Cortex of kidney (tissue), 1 donor: ENCODE measurements at places on chromosomes 2 and 18.

DNA sequence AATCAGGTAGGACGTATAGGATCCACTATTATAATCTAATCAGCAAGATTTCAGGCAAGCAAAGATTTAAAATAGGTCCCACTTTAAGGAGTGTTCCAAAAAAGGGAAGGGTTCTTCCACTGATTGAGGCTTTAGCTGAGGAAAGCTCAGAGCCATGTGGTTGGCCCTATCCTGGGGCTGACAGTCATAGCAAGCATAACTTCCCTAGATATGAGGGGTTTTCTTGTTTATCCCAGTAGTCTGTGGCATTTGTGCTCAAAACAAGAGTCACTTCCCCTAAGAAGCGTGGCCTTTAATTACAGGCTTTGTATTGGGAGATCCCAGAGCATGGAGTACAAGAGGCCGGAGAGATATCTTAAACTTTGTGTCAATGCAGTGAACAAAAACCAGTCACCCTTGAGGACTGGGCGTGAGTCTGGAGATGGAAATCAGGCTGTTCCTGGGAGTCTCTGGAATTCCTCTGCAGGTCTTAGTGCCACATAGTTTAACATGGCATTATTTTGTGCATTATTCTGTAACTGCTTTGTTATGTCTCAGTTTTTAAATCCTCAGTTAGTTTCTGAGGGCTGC, 136.9 kb upstream of the FBXO11 start:
- no peak for DNase-seq

DNA sequence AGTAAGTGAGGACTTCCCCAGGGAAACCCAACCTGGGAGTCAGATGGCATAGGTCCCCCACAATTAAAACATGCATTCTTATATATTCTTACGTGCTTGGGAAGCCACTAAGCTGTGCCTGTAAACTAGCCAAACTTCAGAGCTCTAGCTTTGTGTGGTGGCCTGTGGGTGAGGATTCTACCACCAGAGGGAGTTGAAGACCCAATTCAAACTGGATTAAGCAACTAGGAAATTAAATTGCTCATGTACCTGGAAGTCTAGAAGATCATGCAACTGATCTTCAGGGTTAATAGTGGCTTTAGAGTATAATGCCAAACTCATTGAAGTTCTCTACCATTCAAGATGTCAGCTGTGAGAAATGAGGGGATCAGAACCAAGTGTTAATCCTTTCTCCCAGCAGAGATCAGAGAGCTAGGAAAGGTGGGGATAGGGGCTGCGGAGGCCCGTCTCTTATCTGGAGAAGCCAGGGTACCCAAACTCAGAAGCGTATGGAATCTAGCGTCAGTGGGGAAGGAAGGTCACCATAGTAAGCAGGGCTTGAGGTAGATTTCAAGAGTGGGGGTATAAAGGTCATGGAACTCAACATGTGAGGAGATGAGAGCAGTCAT, 53.2 kb upstream of the CCDC85A start:
- no peak for DNase-seq

GRCh38 chr2:69012310-69013141, 453 bp upstream of the ANTXR1 start:
- DNase-seq: no peak

DNA sequence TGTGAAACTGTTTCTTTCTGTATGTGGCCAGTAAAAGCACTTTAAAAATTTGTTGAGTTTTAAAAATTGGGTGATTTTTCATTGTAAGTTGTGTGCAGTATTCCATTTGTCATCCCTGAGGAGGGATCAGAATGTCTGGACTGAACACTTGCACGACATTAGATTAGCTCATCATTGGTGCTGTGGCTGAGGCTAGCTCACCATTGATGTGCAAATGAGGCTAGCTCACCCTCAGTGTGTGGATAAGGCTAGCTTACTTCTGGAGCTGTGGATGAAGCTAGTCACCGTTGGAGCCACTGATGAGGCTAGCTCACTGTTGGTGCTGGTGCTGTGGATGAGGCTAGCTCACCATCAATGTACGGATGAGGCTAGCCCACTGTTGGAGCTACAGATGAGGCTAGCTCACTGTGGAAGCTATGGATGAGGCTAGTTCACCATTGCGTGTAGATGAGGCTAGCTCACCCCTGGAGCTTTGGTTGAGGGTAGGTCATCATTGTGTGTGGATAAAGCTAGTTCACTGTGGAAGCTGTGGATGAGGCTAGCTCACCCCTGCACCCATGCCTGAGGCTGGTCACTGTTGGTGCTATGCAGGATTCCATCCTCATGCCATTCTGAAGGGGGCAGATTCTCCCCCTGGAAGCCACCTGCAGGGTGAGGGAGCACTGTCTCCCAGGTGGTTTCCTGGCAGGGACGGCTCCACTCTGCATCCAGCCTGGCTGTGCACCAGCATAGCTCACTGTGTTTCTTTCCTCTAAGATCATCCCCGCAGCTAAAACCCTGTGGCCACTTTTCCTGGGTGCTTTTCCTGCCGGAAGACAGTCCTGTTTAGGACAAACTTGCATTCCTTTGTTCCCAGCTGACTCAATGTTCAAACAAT, 101.1 kb downstream of the TWIST2 start:
- DNase-seq: no peak

GRCh38 chr2:154233231-154233630, 361.5 kb downstream of the GALNT13 start:
- no peak for DNase-seq

GRCh38 chr2:73034661-73035375, 36.7 kb downstream of the SFXN5 start:
- DNase-seq: no peak

DNA sequence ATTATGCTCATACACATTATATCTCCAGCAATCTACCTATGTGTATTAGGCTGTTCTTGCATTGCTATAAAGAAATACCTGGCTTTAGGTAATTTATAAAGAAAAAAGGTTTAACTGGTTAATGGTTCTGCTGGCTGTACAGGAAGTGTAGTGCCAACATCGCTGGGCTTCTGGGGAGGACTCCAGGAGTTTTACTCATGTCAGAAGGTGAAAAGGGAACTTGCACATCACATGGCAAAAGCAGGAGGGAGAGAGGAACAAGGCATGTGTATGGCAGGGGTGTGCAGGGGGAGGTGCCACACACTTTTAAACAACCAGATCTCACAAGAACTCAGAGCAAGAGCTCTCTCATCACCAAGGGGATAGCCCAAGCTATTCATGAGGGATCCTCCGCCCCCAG, 715.4 kb upstream of the ZEB2 start:
- no peak for DNase-seq

DNA sequence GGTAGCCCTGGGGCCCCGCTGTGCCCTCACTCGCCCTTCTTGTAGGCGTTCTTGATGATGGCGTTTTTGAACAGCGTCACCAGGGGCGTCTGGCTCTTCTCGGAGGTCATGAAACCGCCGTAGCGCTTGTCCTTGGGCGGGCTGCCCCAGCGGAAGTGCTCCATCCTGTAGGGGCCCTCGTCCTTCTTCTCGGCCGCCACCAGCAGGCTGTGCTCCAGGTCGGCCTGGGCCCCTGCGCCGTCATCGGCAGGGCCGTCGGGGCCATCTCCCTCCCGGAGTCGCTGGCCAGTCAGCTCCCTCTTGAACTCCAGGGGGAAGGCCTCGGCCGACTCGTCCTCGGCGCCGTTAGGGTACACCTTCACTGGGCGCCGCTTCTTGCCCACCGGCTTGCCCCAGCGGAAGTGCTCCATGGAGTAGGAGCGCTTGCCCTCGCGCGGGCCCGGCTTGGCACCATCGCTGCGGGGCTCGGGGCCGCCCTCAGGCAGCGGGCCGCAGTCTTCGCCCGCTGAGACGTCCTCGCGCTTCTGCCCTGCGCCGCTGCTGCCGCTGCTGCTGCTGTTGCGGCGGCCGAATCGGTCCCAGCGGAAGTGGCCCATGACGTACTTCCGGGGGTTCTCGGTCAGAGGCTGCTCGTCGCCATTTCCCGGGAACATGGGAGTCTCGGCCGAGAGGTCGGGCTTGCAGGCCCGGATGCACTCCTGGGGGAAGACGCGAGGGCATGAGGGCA, 7.2 kb downstream of the POMC start:
- no peak for DNase-seq

DNA sequence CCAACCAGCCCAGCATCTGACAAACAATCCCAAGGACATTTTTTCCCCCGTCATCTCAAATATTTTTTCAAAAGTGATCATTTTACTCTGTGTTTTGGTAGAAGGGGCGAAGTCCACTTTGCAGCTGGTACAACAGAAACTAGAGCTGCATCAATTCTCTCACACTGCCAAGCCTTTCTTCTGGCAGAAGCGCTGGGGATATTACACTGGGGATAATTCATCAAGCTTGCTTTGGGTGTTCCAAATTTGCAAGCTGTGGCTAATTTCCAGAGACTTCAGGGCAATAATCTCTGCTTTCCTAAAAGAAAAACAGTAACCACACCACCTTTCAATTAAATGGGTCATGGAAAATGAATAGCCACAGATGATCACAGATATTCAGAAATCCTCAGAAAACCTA, 238.3 kb downstream of the SLC8A1 start:
- no peak for DNase-seq

DNA sequence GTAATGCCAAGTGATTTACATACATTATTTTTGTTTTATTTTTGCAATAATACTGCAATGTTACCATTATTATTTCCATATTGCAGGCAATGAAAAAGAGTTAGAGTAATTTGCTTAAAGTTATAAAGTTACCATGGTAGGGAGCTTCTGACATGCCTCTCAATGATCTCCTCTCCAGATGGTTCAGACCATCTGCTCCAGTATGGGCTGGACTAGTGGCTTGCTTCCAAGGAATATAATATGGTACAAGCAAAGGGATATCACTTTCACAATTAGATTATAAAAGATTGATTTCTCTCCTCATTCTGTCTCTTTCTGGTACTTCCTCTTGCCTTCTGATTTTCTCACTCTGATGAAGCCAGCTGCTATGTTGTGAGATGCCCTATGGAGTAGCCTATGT, 245.4 kb downstream of the INSIG2 start:
- no peak for DNase-seq
